ENCODE measurements at places on chromosomes 12 and 14. TPM values are rescaled to one million over a fixed set of nuclear protein-coding genes. Genes with fewer than 3 reads are reported as not detected.

DNA sequence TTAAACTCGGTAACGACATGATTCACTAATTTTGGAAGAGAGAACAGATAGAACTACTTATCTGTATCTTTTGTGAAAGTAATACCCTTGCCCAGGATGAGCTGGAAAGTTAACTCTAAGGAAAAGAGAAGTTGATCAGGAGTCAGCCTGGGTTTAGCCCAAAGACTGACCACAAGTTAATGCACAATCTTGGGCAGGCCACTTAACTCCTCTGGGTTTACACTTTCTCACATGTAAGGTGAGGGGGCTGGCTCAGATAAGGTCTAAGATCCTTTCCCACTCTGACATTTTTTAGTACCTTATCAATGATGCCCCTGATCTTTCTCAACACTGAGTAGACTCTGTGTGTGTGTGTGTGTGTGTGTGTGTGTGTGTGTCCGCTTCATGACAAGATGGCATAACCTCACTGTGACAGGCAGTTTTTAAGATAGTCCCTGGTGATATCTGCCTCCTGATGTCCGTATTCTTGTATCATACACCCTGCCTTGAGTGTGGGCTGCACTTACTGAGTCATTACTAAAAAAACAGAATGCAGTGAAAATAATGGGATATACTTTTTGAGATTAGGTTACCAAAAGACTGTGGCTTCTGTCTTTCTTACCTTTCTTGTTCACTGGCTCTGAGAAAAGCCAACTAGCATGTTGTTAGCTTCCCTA lies 56.2 kb upstream of the CCDC198 start:
- DNase-seq: no peak

DNA sequence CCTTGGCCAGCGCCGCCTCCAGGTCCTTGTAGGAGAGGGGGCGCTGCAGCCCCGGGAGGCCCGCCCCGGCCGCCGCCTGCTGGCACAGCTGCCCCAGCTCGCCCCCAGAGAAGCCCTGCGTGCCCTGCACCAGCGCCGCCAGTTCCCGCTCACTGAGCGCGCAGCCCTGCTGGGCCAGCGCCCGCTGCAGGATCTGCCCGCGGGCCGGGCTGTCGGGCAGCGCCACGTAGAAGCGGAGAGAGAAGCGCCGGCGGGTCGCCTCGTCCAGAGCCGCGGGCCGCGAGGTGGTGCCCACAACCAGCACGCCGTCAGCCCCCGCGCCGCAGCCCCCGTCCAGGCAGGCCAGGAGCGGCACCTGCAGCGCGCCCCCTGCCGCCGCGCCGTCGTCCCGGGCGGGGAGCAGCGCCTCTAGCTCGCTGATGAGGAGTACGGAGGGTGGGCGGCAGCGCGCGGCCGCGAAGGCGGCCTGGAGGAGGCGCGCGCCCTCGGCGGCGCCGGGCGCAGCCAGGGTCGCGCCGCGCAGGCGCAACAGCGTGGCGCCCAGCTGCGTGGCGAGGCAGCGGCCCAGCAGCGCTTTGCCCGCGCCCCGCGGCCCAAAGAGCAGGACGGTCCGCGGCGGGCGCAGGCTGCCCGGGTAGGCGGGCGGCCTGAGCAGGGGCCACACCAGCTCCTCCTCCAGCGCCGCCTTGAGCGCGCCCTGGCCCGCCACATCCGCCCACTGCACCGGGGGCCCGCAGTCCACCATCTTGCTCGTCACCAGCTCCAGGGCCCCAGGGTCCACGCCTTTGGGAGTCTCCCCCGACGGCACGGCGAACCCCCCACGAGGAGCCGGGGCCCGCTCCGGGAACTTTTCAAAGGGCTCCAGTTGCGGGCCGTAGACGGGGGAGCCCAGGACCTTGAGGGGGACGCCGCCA lies 27.7 kb downstream of the FIGNL2 start:
- DNase-seq: no peak

GRCh38 chr12:131833896-131834641 lies 5.9 kb downstream of the MMP17 start:
- DNase-seq: no peak

DNA sequence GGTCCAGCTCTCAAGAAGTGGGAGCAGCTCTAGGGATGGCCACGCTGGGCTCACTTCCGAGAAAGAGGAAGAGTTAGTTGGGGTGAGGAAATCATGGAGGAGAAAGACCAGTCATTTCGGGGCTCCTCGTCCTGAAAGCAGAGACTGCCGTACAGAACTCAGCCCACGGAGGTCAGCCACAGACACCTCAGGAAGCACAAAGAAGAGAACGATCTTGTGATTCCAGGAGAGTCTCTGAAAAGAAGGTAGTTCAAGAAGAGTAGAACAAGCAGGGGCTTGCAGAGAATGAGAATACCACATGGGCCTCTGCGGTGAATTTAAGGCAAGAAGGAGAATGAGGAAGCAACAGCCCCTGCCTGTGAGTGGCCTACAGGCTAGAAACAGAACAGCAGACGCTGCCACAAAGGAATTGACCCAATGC lies 311.9 kb downstream of the CACNA1C start:
- no peak for DNase-seq

DNA sequence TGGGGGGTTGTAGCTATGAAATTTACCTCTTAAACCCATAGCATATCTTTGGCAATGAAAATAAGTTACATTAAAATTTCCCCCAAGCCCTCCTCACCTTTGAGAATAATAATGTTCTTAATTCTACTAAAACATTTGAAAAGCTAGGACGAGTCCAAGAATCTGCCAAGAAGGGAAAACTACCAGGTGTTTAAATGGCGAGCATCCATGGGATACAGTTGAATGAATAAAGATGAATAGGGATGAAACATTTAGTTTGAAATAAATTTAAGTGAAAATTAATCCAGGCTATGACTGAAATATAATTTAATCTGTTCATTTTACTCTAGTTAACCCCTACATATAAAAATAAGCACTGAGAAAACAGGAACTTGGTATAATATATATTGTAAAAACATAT lies 536.7 kb downstream of the FLRT2 start:
- DNase-seq: no peak

DNA sequence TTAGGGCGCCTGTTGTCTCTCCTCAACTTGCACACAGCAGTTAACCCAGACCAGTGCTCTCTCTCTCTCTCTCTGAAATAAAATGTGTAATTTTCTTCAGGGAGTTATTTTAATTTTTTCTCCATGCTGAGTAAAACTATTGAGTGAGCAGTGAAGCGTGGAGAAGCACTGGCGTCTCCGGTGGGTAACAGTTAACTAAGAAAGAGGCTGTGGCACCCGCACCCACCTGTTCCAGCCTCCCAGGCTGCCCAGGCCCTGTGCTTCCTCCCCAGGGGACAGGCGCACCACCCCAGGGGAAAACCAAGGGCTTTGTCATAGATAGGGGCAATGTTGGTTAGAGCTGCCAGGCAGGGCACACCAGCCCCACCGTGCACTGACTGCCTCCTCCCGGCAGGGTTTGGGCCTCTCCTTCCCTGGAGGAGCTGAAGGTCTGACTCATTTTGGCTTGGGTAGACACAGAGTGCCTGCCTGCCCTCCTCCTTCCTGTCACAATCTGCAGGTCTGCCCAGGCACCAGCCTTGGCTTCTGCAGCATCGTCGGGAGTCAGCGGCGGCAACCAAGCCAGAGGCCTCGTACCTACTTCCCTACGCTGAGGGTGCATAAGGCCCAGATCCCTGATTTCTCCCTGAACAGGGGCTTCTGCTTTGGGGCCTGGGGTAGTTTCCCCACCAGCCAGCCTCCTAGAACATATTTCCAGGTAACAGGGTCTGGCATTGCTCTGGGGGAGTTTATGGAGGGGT lies 3.9 kb downstream of the HOXC5 start:
- DNase-seq: no peak

GRCh38 chr14:100502622-100503220 lies 84.5 kb downstream of the BEGAIN start:
- no peak for DNase-seq

DNA sequence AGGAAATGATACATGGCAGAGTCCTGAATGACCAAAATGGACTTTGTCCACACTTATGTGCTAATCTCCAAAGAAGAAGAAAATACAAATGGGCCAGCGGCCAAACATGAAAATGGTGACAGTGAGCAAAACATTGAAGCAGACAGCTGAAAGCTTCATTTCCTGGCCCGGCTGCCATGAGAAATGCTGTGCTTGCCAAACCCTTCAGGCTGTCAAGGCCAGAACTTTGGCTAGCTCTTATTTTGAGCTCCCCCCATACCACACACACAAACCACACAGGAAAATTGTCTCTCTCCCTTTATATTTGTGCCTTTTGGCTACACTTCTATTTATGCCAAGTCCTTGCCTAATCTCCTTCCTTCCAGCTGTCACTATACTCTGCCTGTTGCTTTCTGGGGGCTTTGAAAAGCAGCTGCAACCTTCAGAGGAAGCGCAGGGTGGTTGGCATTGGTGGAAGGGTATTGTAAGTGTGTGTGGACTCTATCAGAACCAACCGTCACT lies 323.8 kb downstream of the RAD51B start:
- no peak for DNase-seq

GRCh38 chr14:31203414-31203742 lies 4.2 kb downstream of the HECTD1 start:
- DNase-seq: no peak

- DNase-seq: no peak
These were observed 101.9 kb upstream of the RTL1 start for GRCh38 chr14:101005447-101005846.

DNA sequence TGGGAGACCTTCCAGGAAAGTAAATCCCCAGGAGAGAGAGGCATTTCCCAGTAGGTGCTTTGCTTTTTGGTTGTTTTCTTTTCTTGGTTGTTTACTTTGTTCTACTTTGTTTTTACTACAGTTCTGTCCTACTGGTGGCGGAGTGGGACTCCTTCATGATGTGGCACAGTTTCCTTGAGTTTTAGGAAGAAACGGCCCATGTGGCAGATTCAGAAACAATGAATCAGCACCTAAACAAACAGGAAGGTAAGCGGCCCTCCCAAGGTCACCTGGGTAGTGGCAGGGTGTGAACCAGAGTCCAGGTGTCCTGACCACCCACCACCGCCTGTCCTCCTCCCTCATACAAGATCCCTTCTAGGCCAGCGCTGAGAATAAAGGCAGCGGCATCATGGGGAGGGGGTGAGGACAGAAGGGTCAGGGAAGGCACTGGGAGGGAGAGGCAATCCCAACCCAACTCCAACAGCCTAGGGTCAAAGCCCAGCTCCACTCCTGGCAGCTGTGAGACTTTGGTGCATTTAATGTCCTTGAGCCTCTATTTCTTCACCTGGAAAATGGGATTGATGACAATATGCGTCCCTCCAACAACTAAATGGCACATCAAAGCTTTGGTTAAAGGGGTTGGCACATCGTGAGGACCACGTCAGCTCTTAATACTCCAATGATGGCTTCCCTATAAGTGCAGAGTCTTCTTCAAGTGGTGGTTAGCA lies 111.5 kb upstream of the BCL2L14 start:
- DNase-seq: no peak

WSB2 gene
- 50.3 TPM for polyA plus RNA-seq

SLC5A8 gene
- polyA plus RNA-seq: 24.3 TPM

Measured in left renal cortex interstitium (tissue), 4 donors.